H4 (cell line): ENCODE measurements at places on chromosomes 2 and 18. TPM values are rescaled to one million over a fixed set of nuclear protein-coding genes. Genes with fewer than 3 reads are reported as not detected.

The ATOH8 gene
- total RNA-seq, result 13.1 and 13.6 TPM in 2 replicates

The PFN4 gene
- total RNA-seq, result 0.72 and 1.1 TPM in 2 replicates

The MAPK4 gene
- total RNA-seq, result 0.10 TPM in 1 of 2 replicates, not detected in the other

The ZBTB7C gene
- total RNA-seq, result 1.0 and 1.1 TPM in 2 replicates

The EMILIN1 gene
- 10.8 and 30.2 TPM in 2 replicates for total RNA-seq

The SNTG2 gene
- total RNA-seq, result not detected in 2 replicates

The NAT8 gene
- total RNA-seq, result not detected in 2 replicates

The CD207 gene
- total RNA-seq, result not detected in 2 replicates

The CELF4 gene
- not detected in 2 replicates for total RNA-seq

- no peak for DNase-seq
These were observed 49.3 kb downstream of the ZNF516 start for GRCh38 chr18:76445741-76446232.

DNA sequence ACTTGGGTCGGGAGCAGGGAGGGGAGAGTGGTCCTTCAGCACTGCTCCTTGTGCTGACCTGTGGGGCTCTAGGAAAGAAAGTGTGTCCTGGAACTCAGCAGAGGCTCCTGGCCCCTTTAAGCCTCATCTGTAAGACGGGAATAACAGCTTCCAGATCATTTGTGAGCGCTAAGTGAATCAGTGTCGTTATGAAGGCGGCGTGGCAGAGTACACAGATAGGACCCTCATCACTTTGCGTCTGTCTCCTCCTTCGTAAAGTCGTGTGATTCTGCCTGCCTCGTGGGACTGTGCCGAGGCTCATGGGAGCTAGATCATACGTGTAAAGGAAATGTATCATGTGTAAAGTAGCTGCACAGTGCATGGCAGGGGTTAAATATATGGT, 18.6 kb downstream of the COLEC11 start:
- DNase-seq, result no peak

- DNase-seq, result no peak
These were observed 218.8 kb downstream of the SCG2 start for GRCh38 chr2:223383315-223383714.

GRCh38 chr2:185618625-185619024, 120.0 kb upstream of the FSIP2 start:
- peak; percentile 17 for DNase-seq

GRCh38 chr2:238320648-238321281, 447 bp downstream of the TRAF3IP1 start:
- no peak for DNase-seq

- DNase-seq, result no peak
These were observed 9.3 kb upstream of the KCNE4 start for GRCh38 chr2:223042704-223043118.

DNA sequence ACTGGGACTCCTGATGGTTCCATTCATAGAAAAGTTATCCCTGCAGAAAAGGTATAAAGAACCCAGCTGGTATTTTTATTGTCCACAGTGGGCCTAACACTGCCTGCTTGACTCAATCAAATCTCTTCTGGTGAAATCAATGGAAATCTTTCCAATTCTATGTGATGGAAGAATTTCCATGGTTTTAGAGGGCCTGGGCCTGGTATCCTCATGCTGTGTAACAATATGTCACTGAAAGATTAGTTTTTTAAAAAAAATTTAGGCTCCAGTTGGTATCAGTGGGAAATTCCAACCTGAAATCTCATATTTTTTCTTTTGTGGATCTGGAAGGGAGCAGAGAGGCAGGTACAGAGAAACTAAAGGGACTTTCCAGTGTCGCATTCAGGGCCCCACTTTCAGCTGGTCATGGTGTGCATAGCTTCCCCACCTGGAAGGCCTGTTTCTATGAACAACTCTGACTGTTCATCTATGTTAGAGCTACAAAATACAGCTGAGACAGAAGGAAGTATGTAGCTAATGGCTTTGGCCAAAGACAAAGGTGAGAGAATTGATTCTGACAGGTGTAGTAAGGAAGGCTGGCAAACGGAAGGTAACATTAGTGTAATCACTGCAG, 20.9 kb downstream of the NEB start:
- DNase-seq, result no peak

DNA sequence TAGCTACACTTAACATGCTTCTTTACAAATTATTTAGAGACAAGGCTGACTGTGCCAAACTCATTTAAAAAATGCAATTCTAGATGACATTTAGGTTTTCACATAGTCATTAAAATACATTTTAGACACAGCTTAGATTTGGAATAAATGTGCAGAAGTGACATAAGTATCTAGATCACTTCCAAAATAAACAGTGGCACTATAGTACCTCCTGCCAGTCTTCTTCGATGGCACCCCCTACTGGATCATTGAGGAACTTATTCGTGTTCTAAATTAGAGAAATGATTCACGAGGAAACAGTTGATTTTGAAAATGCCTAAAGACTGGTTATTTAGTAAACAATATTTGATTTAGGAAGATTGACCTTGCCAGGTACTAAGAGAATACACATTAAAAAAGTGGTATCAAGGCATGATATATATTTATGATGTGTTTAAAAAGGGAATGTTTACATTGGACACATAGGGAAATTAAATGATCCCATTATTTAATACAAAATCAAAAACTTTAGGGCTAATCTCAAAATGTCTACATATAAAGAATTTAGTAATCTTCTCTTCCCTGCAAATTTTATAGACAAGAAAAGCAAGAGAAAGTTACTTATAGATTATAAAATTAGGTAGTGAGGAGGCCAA, 323.9 kb downstream of the XIRP2 start:
- peak; percentile 27 for DNase-seq

GRCh38 chr2:3267869-3268704, 109.5 kb downstream of the EIPR1 start:
- DNase-seq, result no peak

DNA sequence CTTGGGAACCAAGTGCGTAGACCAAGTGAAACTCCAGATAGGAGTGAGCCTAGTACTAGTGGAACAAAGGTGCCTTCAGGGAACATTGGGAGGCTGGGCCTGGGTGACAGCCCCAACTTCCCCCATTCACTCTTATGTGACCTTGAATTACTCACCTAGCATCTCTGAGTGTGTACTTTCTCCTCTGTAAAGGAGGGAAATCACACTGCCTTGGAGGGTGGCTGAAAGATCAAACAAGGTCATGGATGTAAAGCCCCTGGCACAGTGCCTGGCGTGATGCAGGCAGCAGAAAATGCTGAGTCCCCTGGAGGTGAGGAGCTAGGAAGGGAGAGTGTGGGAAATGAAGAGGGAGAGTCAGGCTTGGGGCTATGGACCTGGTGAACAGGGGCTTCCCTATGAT, 45.9 kb downstream of the MARCO start:
- no peak for DNase-seq

GRCh38 chr2:67234440-67234839, 162.7 kb upstream of the ETAA1 start:
- DNase-seq, result peak; percentile 54
